ENCODE measurements at places on chromosomes 6 and 20. TPM values are rescaled to one million over a fixed set of nuclear protein-coding genes. Genes with fewer than 3 reads are reported as not detected.

The CCN6 gene
- total RNA-seq, result not detected

The BPIFB3 gene
- not detected for total RNA-seq

The FBXL4 gene
- total RNA-seq, result 13.1 TPM

The ELOVL2 gene
- 18.1 TPM for total RNA-seq

The OVOL2 gene
- not detected for total RNA-seq

The CD40 gene
- not detected for total RNA-seq

The BPIFB2 gene
- not detected for total RNA-seq

The ARMH2 gene
- total RNA-seq, result not detected

The PROKR2 gene
- total RNA-seq, result not detected

The MICAL1 gene
- total RNA-seq, result 96.9 TPM

The NOX3 gene
- total RNA-seq, result not detected

GRCh38 chr20:57103146-57103800 lies 163.2 kb downstream of the BMP7 start:
- no peaks in the 10 kb centered on the region for H3K4me1 ChIP-seq
- no peak overlapping the region for H3K4me3 ChIP-seq
- DNase-seq, result no peak
- H3K27ac ChIP-seq, result no peak overlapping the region

- no peaks in the 10 kb centered on the region for H3K4me1 ChIP-seq
- no peak for DNase-seq
- H3K27me3 ChIP-seq, result peaks cover 4% of the 10 kb centered on the region
- H3K36me3 ChIP-seq, result no peaks in the 10 kb centered on the region
- H3K4me3 ChIP-seq, result no peak overlapping the region
- no peak overlapping the region for H3K27ac ChIP-seq
Measured at GRCh38 chr20:2333821-2334220, 38.0 kb downstream of the TGM3 start.

DNA sequence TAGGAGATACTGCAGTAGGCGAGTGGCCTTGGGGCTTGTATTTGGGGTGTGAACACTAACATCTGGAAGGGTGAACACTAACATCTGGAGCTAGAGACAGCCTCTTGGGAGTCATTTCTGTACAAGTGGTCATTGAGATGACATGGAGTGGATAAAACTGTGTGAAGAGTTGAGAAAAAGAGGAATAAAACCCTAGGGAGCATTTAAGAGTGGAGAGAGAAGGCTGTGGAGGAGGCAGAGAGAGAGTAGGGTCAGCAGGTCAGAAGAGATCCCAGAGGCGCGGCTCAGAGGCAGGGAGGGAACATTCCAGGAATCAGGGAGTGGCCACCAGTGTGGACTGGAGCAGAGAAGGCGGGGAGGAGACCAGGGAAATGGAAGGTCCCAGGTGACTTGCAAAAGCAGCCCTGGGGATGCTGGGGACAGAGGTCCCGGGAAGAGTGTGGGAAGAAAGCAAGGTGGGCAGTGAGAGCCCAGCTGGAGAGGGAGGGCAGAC lies 202.0 kb upstream of the RNF24 start:
- H3K27ac ChIP-seq, result no peak overlapping the region
- peaks cover 12% of the 10 kb centered on the region for H3K4me1 ChIP-seq
- H3K4me3 ChIP-seq, result no peak overlapping the region
- DNase-seq, result no peak
- H3K36me3 ChIP-seq, result no peaks in the 10 kb centered on the region
- peaks cover 23% of the 10 kb centered on the region for H3K27me3 ChIP-seq

- no peaks in the 10 kb centered on the region for H3K36me3 ChIP-seq
- H3K4me3 ChIP-seq, result no peak overlapping the region
- H3K27me3 ChIP-seq, result no peaks in the 10 kb centered on the region
- peaks cover 29% of the 10 kb centered on the region for H3K4me1 ChIP-seq
Measured at GRCh38 chr20:19691125-19691524, 66.9 kb upstream of the RIN2 start.

DNA sequence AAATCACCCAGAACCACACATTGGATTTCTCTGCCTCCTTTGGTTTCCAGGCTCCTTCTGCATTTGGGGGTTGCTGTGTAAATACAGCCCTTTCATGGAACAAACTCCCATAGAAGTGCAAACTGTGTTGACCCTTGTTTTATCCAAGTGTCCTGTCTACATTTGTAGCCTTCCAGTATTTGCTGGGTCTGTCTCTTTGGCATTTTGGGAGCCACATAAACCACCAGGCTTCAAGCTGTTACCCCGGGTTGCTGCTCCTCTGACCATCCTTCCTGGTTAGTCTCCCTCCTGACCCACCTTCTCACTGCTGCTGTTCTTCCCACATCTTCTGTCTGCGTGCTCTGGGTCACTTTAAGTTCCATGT lies 7.6 kb upstream of the MTHFD1L start:
- H3K4me1 ChIP-seq, result peaks cover 54% of the 10 kb centered on the region
- no peak for DNase-seq
- H3K36me3 ChIP-seq, result no peaks in the 10 kb centered on the region
- peak overlapping the region; percentile 100 for H3K27ac ChIP-seq
- H3K27me3 ChIP-seq, result no peaks in the 10 kb centered on the region

GRCh38 chr6:163984124-163984936 lies 569.8 kb downstream of the QKI start:
- no peaks in the 10 kb centered on the region for H3K27me3 ChIP-seq
- H3K4me3 ChIP-seq, result no peak overlapping the region
- DNase-seq, result no peak
- H3K4me1 ChIP-seq, result peaks cover 36% of the 10 kb centered on the region

GRCh38 chr6:146850238-146850896 lies 251.6 kb downstream of the ADGB start:
- DNase-seq, result no peak
- H3K4me3 ChIP-seq, result no peak overlapping the region
- peaks cover 32% of the 10 kb centered on the region for H3K4me1 ChIP-seq
- no peaks in the 10 kb centered on the region for H3K36me3 ChIP-seq
- peak overlapping the region; percentile 28 for H3K27ac ChIP-seq
- no peaks in the 10 kb centered on the region for H3K27me3 ChIP-seq

- H3K27ac ChIP-seq, result no peak overlapping the region
- H3K4me3 ChIP-seq, result no peak overlapping the region
- peaks cover 17% of the 10 kb centered on the region for H3K4me1 ChIP-seq
- no peaks in the 10 kb centered on the region for H3K27me3 ChIP-seq
- DNase-seq, result no peak
Measured at GRCh38 chr6:166045173-166045859, 122.3 kb downstream of the TBXT start.

GRCh38 chr6:16302721-16303552 lies 64.5 kb downstream of the GMPR start:
- peaks cover 15% of the 10 kb centered on the region for H3K36me3 ChIP-seq
- H3K27me3 ChIP-seq, result no peaks in the 10 kb centered on the region
- no peak for DNase-seq
- H3K27ac ChIP-seq, result peak overlapping the region; percentile 45

- H3K27ac ChIP-seq, result no peak overlapping the region
- peaks cover 8% of the 10 kb centered on the region for H3K27me3 ChIP-seq
- H3K4me3 ChIP-seq, result no peak overlapping the region
- no peaks in the 10 kb centered on the region for H3K4me1 ChIP-seq
- no peak for DNase-seq
Measured at GRCh38 chr6:163661272-163661671, 246.8 kb downstream of the QKI start.

DNA sequence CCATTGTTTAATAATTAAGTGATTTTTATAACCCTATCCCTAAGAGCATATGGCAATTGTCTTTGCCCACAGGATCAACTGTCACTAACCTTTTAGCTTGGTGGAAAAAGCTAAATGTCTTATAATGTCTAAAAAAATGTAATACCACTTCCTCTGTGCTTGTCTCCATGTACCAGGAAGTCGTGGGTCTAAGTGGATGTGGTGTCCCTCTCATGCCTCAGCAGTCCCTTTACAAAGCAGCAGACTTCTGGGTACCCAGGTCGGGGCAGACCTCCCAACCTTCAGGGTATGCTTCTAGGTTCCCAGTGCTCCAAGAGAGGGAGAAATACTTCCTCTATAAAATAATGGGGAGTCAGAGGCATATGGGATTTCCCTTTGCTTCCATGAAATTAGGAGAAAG lies 74.7 kb downstream of the ZHX3 start:
- DNase-seq, result no peak
- no peak overlapping the region for H3K27ac ChIP-seq
- peaks cover 1% of the 10 kb centered on the region for H3K36me3 ChIP-seq
- no peak overlapping the region for H3K4me3 ChIP-seq
- H3K27me3 ChIP-seq, result no peaks in the 10 kb centered on the region

DNA sequence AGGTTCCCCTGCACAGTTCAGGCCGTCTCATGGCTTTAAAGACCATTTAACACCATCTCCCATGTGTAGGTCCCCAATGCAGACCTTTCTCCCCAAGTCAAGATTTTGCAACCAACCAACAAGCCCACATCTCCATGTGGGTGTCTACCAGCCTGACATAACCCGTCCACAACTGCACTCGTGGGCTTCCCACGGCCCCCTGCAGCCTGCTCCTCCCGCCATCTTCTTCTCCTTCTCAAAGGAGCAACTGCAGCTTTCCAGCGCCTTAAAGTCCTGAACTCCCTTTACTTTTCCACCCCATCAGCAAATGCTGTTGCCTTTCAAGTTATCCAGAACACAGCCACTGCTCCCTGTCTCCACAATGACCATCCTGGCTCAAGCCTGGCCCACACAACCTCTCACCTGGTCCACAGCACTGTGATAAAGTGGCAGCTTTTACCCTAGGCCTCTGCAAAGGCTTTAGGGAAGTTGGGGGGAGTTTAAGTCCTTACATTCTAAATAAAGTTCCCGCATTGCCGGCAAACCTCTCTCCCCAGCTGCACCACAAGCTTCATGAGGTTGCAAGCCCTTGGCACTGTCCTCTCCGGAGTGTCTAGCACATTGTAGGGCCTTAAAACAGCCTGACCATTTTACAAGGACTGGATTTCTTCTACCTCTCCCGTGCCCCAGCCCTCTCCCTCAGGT lies 140.5 kb downstream of the PREX1 start:
- peaks cover 2% of the 10 kb centered on the region for H3K36me3 ChIP-seq
- H3K4me1 ChIP-seq, result peaks cover 42% of the 10 kb centered on the region
- DNase-seq, result no peak
- H3K27ac ChIP-seq, result no peak overlapping the region

GRCh38 chr6:77383026-77383425 lies 80.3 kb downstream of the HTR1B start:
- no peak overlapping the region for H3K27ac ChIP-seq
- H3K4me1 ChIP-seq, result no peaks in the 10 kb centered on the region
- no peaks in the 10 kb centered on the region for H3K36me3 ChIP-seq

DNA sequence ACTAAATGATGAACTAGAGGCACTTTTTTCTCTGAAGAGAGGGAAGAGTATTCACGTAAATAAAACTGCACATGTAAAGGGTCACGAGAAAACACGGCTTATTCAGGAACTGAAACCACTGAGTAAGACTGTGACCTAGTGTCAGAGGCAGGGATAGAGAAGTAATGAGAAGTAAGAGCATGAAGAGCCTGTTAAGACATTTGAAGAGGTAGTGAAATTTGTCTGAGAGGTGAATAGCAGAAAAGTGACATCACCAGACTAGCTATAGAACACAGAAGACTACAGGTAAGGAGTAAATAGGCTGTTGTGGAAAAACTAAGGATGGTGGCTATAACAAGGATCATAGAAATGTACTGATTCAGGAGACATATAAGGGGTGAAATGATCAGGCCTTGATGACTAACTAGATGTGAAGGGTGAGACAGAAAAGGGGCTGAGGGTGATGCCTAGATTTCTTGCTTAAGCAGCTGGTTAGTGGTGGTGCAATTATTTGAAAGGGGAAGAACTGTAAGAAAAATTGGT lies 76.8 kb downstream of the REV3L start:
- H3K4me1 ChIP-seq, result no peaks in the 10 kb centered on the region
- no peak overlapping the region for H3K4me3 ChIP-seq
- H3K27me3 ChIP-seq, result no peaks in the 10 kb centered on the region
- peak overlapping the region; percentile 5 for H3K27ac ChIP-seq
- peaks cover 38% of the 10 kb centered on the region for H3K36me3 ChIP-seq
- no peak for DNase-seq

DNA sequence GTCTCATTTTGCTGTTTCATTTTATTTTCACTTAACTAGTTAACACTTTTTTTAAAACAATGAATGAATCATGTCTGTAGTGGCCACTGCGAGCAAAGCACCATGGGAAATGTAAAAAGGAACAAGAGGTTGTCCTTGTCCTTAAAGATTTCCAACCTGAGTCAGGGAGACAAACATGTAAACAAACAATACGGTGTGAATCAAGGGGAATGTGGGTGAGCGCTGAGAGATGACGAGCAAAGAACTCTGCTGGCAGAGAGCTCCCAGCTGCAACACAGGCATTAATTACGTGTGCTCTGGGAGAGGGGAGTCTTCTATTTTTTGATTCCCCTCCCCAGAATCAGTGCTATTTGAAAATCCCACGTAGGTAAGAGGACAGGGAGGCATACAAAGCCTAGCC lies 84.3 kb downstream of the ATXN1 start:
- H3K4me1 ChIP-seq, result peaks cover 42% of the 10 kb centered on the region
- no peak overlapping the region for H3K27ac ChIP-seq
- H3K4me3 ChIP-seq, result no peak overlapping the region
- H3K36me3 ChIP-seq, result peaks cover 1% of the 10 kb centered on the region
- DNase-seq, result no peak
- no peaks in the 10 kb centered on the region for H3K27me3 ChIP-seq

GRCh38 chr20:36274181-36274841 lies 31.8 kb upstream of the DLGAP4 start:
- no peak for DNase-seq
- no peaks in the 10 kb centered on the region for H3K36me3 ChIP-seq
- H3K4me1 ChIP-seq, result no peaks in the 10 kb centered on the region

DNA sequence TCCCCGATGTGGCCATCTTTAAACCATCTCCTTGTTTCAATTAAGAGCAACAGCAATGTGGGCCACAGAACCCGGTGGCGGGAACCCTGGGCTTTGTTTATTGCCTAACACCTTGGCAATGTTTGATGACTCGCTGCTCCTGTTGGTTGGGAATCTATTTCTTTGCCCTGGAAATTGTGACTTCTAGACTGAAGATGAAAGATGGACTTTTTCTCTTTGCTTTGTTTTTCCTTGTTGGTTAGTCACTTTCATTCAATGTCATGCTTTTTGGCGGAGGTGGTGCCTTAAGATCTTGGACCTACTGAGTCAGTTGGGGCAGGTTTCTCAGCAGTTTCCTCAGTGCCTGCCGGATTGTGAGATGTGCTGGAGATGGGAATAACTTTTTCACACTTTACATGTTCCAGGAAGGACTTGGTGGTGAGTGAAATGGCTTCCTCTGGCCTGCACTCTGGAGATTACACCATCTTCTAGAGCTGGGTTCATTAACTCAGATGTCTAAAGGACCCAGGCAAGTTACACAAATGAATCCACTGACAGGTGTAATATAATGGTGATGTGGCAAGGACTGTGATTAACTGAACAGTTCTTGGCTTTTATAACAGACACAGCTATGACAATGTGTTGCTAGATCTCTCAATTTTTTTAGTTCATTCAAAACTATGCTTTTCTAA lies 56.3 kb downstream of the TSHZ2 start:
- H3K27me3 ChIP-seq, result peaks cover 3% of the 10 kb centered on the region
- H3K27ac ChIP-seq, result no peak overlapping the region
- no peak overlapping the region for H3K4me3 ChIP-seq
- no peaks in the 10 kb centered on the region for H3K36me3 ChIP-seq

All from chondrocyte (in vitro differentiated cells).